ENCODE measurements at places on chromosomes 7 and 10.

DNA sequence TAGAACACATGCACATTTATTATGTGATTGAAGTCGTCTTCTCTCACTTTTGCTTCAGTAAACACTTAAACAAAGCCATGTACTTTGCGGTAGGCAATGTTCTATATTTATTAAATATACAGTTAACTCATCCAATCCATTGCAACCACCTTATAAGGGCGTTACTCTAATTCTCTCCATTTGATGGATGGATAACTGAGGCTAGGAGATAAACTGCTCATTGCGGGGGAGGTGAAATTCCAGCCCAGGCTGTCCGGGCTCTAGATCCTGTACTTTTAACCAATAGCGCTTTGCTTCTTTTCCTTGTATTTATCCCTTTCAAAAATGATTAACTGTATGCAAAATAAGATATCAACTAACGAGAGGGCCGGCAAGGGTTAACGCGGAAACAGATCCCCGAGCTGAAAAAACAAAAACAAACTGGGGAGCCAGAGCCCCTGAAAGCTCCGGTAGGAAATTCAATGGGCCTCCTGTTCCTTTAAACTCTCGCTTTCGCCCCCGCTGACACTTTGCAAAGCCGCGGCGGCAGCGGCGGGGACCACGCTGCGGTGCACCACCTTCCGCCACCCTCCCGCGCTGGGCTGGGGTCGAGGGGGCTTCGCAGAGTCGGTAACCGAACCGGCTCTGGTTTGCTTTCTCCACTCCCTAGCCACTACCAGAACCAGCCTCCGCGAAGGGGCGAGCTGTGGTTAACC is 1.0 kb upstream of the PLXDC2 start:
- DNase-seq, result no peak

DNA sequence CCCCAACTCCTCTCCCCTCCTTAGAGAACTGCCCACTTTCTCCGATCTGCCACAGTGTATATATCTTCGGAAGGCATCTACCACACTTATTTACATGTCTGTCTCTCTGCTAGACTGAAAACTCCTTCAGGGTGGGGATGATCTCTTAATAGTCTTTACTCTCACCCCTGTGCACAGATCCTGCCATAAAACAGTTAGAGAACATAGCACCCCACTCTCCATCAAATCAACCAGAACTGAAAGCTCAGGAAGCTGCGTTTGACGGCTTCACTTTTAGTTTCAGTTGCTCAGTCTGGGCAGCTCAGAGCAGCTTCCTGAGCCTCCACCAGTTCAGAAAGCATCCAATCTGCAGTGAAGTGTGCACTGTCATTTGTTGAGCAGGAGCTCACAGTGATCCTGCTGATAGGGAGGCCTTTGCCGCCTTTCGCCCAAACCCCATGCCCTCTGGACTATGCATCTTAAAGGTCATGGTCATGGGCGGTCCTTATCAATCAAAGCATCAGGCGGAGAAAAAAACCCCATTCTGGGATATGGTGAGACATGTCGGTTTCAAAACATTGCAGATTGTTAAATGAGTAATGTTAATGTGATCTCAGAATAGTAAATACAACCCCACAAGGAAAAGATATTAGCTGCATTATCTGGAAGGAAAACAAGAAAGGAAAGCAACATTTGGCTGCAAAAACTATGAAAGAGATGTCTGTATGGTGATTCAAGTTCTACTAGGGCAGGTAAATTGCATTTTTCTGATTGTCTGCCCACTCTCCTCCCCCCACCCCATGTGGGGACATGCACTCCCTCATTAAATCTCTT is 167.1 kb upstream of the ADO start:
- DNase-seq, result no peak

DNA sequence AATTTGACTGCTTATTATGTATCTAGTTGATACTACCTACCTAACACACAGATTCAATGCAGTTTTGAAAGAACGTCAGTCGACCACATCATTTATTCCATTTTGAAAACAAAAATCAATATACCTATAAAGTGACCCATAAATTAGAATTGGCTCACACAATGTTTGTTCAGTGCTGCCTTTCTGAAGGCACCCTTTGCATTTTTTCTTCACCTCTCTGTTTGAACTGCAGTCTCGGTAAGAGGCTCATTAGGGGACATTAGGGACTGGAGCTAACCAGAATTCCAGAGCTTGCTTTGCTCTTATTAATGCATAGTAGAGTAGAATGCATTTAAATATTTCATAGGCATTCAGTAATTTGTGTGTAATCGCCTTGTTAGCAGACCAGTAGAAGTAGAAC is 234.1 kb downstream of the FOXP2 start:
- DNase-seq, result no peak

DNA sequence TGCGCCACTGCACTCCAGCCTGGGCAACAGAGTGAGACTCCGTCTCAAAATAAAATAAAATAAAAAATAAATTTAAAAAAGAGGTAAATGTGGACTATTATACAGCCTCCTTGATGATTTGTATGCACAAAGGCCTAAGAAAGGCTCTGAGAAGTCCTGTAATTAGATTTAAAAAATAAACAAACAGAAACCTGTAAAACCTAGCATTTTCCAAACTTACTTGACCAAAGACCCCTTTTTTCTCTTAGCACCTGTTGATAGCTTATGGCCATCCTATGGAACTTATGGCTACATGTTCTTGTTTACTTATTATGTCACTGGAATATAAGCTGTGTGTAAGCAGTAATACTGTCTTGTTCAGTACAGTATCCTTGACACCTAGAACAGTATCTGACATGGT is 5.7 kb downstream of the DNAJC2 start:
- no peak for DNase-seq

GRCh38 chr7:30708983-30709382 is 26.7 kb upstream of the CRHR2 start:
- DNase-seq, result no peak

GRCh38 chr10:69044546-69044945 is 43.4 kb upstream of the SRGN start:
- no peak for DNase-seq

- DNase-seq, result no peak
Observed at GRCh38 chr10:33041783-33042437, 83.9 kb upstream of the ITGB1 start.

DNA sequence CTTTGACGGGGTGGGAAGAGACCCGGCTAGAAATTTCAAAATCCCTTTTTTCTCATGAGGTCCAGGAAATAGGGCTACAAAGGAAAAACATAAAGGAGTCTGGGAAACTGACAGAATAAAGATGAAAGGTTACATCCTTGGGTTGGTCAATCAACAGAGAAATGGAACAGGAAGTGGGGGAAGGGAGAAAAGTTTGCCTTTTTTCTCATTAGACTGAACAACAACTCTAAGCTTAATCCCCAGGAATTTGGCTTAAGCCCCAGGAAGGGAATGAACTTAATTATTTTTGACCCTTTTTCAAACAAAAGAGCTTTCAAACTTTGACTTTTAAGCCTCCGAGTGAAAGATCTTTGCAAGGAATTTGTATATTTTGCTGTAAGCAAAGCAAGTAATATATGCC is 32.7 kb downstream of the LGI1 start:
- DNase-seq, result no peak

DNA sequence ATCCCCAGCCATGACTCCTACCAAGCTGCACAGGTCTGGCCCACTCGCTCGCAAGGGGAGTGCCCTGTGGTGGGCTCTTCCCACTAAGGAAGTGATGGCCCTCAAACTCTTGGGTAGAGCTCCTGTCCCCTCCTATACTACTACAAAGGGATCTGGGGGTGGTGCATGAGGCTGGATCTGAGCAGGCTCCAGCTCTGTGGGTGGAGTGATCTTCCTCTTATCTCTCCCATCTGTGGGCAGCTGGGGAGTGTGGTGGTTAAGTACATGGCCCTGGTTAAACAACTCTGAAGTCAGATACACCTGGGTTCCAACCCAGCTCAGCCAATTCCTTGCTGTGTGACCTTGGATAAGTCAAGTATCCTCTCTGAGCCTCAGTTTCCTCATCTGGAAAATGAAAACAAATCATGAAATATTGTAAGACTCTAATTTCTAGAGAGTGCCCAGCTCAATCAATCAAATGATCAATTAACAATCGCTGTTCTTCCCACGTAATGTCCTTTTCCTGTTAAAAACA is 17.4 kb downstream of the DDIT4 start:
- DNase-seq, result no peak

GRCh38 chr7:50679218-50680007 is 103.3 kb downstream of the GRB10 start:
- no peak for DNase-seq

DNA sequence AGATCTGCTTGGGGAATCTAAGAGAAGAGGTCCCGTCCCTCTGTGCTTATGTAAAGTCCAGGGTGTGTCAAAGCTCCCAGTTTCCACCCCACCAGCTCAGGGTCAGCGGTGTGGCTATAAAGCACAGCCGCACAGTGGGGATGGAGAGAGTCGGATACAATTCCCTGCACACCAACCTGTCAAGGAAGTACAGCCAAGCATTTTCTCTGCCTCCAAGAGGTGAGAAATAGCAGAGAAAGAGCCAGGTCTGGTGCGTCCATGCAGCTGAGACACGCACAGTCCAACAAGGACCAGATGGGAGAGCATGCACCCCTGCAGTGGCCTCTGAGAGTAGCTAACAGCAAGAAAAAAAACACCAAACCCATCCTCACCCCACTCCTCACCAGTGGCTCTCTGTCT is 61.3 kb upstream of the WAC start:
- DNase-seq, result no peak

DNA sequence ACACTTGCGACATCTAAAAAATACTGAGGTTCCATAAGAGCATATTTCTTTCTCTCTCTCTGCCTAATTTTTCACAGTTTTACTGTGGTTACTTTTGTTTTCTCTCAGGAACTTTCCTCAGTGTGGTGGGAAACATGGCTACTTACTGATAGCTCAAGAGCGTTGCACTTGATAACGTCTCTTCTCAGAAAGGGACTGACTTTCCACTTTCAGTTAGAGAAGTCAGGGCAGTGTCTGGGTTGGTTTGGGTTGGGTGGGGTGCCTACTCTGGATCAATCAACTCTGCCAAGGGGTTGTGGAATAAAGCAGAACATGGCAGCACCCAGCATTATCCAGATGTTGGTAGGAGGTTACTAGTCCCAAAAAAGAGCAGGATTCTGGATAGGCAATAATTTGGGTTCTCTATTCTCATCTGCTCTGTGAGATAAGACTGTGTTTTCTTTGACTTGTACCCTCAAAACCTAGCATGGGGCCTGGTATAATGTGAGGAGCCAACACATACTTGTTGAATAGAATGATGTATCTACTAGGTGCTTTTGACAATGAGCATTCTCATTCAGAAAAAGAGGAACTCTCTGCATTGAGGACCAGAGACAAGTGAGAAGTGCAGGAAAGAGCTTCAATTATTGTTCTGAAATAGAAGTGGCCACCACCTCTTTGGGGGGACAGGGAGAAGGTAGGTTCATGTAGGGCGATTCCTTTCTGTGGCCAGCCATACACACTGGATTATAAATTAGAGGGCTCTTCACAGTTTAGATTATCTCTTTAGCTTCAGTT is 315.7 kb downstream of the REEP3 start:
- no peak for DNase-seq

GRCh38 chr10:123157210-123157609 is 3.0 kb downstream of the BUB3 start:
- DNase-seq, result no peak

GRCh38 chr10:44395902-44396670 is 11.2 kb upstream of the CXCL12 start:
- DNase-seq, result no peak

- peak; percentile 43 for DNase-seq
Observed at GRCh38 chr7:351256-351655, 61.3 kb downstream of the FOXL3 start.

DNA sequence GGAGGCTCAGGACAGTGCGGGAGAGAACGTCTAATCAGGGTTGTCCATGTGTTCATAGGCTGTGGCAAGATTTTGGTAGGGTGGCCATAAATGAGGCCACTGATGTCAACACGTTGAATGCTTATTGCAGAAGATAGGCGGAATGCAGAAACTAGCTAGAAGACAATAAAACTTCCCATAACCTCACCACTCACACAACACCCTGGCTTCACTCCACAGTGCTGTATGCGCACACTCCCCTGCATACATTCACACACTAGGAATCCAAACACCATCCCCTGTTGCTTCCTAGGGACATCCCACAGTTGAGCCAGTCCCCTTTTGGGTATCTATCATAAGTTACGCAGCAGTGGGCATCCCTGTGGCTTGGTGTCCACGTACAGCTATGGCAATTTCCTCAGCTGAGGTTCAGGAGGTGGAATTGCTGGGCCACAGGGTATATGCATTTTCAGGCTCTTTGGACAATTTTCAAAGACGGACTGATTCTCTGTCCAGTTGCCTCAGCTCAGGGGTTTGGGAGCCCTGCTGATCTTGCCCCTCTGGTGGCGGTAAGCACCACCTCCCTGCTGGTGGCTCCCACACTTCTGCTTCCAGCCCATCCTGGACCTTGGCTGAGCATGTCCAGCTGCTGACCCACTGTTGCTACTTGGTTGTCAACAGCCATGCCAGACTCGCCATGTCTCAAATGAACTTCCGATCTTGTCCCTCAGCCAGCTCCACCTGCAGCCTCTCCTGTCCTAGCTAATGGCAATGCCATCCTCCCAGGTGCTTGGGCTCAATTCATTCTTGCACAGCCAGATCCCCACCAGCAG is 36.4 kb downstream of the CDH23 start:
- no peak for DNase-seq

DNA sequence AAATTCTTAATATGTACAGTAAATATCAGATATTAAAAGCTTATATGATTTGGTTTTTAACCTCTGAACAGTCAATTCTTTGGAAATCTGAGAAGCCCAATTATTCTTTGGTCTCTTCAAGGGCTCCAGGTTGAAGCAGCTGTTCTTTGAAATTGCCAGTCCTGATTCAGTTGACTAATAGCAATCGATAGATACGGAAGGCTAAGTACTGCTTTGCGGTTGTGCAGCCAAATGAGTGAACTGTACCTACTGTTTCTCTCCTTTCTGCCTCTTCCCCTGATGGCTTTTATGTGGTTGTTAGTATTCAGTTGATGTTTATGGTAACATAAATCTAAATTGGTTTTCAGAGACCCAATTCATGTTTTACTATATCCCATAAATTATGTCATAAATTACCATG is 103.1 kb upstream of the RPA3 start:
- DNase-seq, result no peak

- no peak for DNase-seq
Observed at GRCh38 chr10:13105184-13105583, 5.2 kb downstream of the OPTN start.

DNA sequence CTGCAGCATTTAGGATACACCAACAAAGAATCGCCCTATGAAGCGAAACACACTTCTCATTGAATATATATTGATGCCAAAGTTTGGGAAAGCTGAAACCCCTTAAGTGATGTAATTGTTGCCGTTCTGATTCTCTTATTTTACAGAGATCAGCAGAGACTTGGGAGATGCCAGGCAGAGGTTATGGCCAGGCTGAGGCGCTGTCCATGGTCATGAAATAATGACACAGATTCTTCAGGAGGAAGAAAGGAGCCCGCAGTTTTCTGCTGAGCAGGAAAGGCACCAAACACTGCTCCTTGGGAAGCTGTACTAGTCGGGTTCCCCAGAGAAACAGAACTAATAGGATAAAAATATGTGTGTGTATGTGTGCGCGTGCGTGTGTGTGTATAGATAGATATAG is 566.0 kb downstream of the CALN1 start:
- DNase-seq, result no peak
